ENCODE measurements at places on chromosomes 2 and 18.

GRCh38 chr18:43606795-43607194 lies 329.5 kb upstream of the SYT4 start:
- no peak for DNase-seq

DNA sequence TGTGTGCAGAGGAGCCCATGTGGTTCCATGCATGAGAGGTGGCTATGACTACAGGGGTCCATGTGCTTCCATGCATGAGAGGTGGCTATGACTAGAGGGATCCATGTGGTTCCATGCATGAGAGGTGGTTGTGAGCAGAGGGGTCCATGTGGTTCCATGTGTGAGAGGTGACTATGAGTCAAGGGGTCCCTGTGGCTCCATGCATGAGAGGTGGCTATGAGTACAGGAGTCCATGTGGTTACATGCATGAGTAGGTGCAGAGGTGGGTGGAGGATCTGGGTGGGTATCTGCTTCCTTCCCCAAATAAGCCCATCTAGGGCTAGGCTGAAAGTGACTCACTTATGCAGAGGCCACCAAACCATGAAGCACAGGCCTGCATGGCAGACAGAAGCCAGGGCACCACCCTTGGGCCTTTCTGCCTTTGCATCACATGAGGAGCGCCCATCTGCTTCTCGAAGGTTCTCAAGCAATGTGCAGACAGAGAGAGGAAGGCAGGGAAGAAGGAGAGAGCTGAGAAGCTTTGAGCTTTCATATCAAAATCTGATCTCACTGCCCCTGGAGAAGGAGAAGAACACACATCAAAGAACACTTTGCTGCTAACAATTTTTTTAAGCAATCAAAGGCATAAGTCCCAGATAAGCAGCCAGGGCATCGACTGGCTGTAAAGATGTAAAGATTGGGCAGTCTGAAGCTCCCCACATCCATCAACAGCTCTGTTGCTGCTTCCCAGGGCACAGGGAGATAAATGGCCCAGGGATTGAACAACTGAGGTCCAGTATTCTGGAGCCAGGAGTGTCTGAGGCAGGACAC lies 137.6 kb downstream of the TNS1 start:
- DNase-seq, result no peak

DNA sequence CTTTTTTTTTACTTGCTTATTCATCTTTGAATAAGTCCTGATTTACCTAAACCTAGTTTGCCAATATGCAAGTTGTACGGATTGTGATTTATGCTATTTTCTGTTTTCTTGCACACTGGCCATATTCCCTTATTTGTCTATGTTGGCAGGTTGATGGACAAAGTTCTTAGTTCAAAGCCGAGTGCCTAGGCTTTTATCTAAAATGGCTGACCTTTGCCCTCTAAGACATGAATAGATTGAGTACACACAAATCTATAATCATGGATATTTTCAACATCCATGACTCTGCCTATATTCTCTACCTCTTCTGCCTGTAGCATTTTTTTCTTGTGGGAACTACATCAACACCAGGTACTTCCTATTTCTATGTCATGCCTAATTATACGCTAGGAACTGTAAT lies 171.7 kb downstream of the TMEFF2 start:
- no peak for DNase-seq

DNA sequence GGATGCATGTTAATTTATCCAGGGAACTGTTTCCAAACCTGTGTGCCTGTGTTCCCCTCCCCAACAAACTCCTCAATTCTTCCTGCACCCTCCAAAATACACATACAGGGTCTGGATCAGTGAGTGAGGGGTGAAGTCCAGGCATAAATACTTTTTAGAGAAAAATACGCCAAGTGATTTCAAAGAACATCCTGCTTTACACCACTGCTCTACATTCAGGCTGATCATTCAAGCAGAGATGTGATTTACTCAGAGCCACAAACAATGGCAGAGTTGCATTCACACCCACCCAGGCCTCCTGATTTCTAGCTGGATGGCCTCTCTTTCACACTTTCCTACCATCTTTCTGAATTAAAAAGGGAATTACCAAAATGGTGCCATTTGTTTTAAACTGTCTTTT lies 289.5 kb upstream of the SLC14A2 start:
- DNase-seq, result no peak

GRCh38 chr18:22226801-22227200 lies 57.4 kb downstream of the GATA6 start:
- no peak for DNase-seq

GRCh38 chr2:43284967-43285366 lies 58.6 kb upstream of the ZFP36L2 start:
- no peak for DNase-seq

DNA sequence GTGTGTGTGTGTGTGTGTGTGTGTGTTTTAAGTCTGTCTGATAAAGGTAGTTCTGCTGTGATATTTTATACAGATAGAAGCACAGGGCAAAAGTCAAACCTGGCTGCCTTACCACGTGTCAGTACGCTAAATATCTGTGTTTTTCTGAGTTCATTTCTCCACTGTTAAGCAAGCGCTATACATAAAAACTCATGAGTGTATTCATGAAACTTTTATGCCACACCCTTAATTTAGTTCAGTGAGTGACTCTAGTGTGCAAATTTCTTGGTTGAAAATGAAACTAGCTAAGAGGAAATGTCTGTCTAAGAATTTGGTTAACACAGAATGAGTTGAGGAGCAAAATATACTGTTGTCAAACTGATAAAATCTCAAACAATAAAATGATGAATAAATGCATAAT lies 11.2 kb downstream of the CASP10 start:
- no peak for DNase-seq

GRCh38 chr18:23495723-23496440 lies 7.4 kb upstream of the RMC1 start:
- DNase-seq, result no peak

DNA sequence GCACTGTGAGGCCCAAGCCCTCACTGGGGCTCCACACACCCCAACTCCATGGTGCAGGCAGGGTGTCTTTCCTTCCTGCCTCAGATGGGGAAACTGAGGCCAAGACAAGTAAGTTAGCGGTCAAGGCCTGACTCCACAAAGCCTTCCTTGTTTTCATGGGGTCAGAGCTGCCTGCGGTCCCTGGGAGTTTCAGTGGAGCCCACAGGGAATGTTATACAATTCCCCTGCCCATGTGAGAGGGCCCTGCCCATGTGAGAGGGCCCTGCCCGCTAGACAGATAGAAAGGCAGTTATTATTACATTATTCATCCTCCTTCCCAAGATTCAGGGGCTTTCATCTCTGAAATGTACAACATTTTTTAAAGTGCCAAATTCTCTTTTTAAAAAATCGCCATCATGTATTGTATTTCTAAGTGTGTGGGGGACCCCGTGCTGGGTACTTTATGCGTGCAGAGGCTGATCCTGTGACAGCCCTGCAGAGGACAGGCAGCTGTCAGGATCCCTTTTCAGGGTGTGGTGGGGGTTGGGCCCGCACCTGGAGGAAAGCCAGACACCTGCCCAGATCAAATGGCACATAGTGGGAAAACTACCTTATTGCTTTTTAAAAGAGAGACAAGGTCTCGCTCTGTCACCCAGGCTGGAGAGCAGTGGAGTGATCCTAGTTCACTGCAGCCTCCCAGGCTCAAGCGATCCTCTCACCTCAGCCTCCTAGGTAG lies 23.4 kb downstream of the FBLN7 start:
- DNase-seq, result no peak

- DNase-seq, result no peak
Measured at GRCh38 chr2:212730994-212731393, 192.4 kb upstream of the ERBB4 start.

DNA sequence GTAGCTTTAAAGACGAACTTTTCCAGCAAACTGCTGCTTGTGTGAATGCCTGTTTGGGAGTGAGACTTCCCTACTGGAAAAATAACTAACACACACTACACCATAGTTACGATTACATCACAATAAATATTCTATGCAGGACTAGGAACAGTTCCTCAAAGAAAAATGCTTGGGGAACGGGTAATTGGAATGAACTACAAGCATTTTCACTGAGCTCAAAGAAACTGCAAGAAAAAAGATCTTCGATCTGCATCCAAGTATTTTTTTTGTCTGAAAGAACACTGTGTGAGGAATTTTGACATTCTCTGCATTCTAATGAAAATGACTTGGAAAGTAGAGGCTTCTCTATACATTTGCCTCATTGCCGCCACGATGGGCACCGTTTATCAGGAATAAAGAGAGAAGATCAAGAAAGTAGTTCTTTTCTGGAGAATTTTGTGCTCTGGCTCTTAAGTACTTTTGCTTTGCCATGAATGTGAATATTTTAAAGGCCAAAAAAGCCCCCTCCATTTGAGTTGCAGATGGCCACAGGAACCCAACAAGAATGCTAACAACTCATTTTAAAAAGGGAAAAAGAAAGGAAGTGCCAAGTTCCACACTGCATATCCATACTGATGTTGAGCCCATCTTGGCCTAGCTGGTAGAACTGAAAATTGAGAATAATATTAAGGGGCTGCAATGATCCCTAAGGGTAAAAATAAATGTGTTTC lies 13.6 kb downstream of the LYPD1 start:
- no peak for DNase-seq

DNA sequence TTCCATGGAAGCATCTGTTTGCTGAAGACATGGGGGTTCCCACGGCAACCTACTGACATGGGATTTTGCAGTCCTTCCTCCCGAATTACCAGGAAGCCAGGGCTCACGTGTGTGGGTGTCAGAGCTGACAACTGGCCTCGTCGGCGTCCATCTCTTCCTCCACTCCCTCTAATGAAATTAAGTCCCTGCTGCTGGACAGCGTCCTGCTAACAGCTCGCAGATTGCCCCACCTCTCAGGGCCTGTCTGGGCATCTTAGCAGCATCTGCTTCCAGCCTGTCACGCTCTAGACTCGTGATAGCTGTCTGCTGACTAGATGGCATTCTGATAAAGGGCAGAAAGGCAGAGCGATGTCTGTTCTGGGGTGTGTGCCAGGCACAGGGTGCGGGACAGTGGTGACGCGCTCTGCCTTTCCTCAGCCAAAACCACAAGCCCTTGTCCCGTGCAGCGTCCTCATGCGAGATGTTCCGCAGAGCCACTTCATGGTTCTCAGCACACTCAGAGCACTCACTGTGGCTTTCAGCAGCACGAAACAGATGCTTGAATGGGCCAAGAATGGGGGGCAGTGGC lies 161.1 kb downstream of the ARL4C start:
- DNase-seq, result peak; percentile 28

- DNase-seq, result no peak
Measured at GRCh38 chr2:53033411-53033810, 734.2 kb upstream of the CHAC2 start.

- DNase-seq, result no peak
Measured at GRCh38 chr2:105576440-105577241, 168.1 kb upstream of the NCK2 start.

- no peak for DNase-seq
Measured at GRCh38 chr2:45804987-45805755, 153.7 kb downstream of the PRKCE start.

DNA sequence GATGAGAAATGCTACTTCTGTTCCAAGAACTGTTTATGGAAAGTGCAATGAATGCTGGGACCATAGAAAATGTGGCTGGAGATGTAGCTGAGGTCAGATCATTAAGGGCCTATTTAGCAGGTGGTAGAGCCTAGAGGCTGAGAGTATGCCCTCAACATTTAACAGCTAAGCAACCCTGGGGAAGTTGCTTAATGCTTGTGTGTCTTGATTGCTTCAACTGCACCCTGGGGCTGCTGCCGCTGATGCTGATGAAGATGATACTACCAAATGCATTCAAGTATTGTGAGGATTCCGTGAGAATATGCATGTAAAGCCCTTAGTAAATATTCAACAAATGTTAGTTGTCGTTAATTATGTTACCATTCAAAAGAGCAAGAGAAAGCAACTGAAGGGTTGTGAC lies 273.2 kb downstream of the BCL11A start:
- no peak for DNase-seq

DNA sequence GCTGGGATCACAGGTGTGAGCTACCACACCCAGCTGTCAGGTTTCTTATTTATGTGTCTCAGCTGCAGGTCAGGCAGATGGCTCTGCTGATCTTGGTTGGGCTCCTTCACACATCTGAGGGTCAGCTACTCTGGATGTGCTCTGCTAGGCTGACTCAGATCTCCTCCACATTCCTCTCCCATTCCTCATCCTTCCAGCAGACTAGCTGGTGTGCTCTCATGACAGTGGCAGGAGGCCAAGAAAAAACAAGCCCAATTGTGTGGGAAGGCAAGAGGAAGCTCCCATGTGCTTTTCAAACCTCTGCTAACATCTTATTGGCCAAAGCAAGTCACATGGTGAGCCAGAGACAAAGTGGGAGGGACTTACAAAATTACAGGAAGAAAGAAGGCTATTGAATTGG lies 11.7 kb upstream of the MSH6 start:
- DNase-seq, result no peak

DNA sequence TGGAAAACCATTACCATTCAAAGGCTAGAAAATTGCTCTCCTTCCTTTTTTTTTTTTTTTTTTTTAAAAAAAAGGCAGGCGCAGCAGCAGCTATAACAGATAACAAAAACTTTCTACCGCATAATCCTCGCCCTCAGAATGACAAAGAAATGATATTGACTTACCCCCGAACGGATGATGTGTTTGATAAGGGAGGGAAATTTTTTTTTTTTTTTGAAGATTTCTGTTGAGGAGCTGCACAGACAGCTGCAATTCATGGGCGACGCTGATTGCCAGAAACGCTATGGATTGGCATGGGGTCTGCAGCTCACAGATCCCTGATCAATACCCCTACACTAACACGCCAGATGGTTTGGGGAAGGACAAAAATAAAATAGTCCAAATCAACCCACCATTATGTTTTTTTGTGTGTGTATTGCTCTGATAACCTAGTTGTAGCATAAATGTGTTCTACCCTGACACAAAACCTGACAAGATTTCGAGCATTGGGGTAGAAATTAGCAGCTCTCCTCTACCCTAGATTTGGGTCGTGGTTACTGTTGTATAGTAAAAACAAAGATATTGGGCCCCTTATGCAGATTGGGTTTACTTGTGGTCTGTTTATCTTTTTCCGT lies 3.6 kb upstream of the ONECUT2 start:
- no peak for DNase-seq

GRCh38 chr18:63379639-63379962 lies 12.6 kb upstream of the KDSR start:
- no peak for DNase-seq

GRCh38 chr18:44119607-44120006 lies 561.1 kb upstream of the SETBP1 start:
- DNase-seq, result no peak

Measured in T follicular helper cell (primary cell).